ENCODE measurements at places on chromosomes 13 and 19. TPM values are rescaled to one million over a fixed set of nuclear protein-coding genes. Genes with fewer than 3 reads are reported as not detected.

DNA sequence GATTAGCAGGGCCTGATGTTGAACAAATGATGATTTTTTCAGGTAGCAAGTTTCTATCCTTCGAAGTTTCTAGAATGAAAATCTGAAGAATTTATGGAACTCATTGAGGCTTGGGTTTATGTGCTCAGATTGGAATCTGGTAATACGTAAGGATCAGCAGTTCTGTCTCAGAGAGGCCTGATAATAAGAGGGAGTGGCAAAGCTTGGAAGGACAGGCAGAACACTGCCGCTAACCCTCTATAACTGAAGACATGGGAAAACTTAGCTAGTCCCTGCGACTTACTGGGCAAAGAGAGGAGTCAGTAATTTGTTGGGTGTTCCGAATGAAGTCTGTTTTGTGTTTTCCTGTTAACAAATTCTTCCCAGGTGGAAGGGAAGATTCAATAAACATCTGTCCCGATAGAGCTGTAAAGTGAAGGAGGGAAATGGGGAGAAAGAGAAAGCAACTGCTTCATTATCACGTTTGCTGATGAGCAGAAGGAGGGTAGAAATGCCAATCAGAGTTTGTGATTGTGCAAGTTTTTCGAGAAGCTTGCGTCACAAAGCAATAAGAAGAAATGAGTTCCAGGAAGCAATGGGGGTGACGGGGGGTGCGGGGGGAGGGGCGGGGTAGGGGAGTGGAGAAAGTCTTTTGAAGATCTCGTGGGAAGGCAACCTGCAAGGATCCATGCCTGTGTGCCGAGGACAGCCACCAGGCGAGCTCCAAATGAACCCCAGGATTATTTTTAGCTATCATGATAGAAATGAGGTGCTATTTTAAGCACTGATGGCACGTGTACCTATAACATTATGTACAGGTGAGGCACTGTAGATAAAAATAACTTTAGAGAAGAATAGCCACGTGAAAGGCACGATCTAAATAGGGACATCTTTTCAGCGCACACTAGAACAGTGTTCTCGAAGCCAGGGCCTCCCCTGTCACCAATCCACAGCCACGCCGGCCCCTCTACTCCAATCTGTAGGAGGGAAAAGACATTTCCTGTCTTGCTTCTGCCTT lies 224.1 kb downstream of the FGF9 start:
- no peak overlapping the region for H3K4me3 ChIP-seq
- DNase-seq = no peak
- H3K4me1 ChIP-seq = no peaks in the 10 kb centered on the region
- H3K27me3 ChIP-seq = no peaks in the 10 kb centered on the region
- H3K27ac ChIP-seq = no peak overlapping the region

The FXYD1 gene
- 1.2 TPM for total RNA-seq

GRCh38 chr13:48220592-48220980 lies 12.4 kb upstream of the ITM2B start:
- H3K4me1 ChIP-seq = no peaks in the 10 kb centered on the region
- H3K4me3 ChIP-seq = no peak overlapping the region
- H3K27ac ChIP-seq = no peak overlapping the region
- H3K36me3 ChIP-seq = no peaks in the 10 kb centered on the region
- peaks cover 6% of the 10 kb centered on the region for H3K27me3 ChIP-seq

GRCh38 chr13:98216135-98216565 lies 39.1 kb upstream of the RNF113B start:
- no peaks in the 10 kb centered on the region for H3K36me3 ChIP-seq
- H3K4me1 ChIP-seq = no peaks in the 10 kb centered on the region
- no peak overlapping the region for H3K27ac ChIP-seq
- DNase-seq = no peak
- no peak overlapping the region for H3K4me3 ChIP-seq

The APOC1 gene
- total RNA-seq = 3.8 TPM

Data from GM12878 (cell line).